Smooth muscle cell of trachea (primary cell): ENCODE measurements at places on chromosomes 1 and 21. TPM values are rescaled to one million over a fixed set of nuclear protein-coding genes. Genes with fewer than 3 reads are reported as not detected.

Gene SPRR4
- not detected in 2 replicates for total RNA-seq

Gene CD1C
- total RNA-seq = not detected in 2 replicates

Gene ATP1A2
- 0.58 and 5.8 TPM in 2 replicates for total RNA-seq

Gene C8A
- under 0.01 TPM in 1 of 2 replicates, not detected in the other for total RNA-seq

Gene CASQ1
- 0.83 TPM in 1 of 2 replicates, not detected in the other for total RNA-seq

Gene MX2
- 1.8 and 3.6 TPM in 2 replicates for total RNA-seq
